Astrocyte of the hippocampus (primary cell): ENCODE measurements at places on chromosomes 5 and 9.

- DNase-seq: peak; percentile 42
These were observed 32.1 kb downstream of the EXOC3 start for GRCh38 chr5:474840-475661.

DNA sequence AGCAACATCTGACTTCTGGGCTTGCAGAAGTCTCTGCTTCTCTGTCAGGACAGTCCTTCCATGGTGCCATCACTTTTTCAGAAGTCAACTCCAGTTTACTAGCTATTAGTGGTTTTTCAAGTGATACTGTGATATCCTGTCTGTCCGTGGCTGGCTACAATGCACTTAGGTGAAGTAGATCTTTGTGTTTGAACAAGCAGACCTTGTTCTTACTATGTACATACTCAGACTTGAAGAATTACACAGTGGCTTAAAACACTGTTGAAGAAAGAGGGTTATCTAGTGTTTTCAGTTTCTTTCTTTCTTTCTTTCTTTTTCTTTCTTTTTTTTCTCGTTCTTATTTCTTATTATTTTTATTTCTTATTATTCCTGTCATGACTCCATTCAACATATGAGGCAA lies 228.7 kb downstream of the NTRK2 start:
- no peak for DNase-seq

- DNase-seq: peak; percentile 73
These were observed 16.9 kb downstream of the PTTG1 start for GRCh38 chr5:160438316-160439204.

DNA sequence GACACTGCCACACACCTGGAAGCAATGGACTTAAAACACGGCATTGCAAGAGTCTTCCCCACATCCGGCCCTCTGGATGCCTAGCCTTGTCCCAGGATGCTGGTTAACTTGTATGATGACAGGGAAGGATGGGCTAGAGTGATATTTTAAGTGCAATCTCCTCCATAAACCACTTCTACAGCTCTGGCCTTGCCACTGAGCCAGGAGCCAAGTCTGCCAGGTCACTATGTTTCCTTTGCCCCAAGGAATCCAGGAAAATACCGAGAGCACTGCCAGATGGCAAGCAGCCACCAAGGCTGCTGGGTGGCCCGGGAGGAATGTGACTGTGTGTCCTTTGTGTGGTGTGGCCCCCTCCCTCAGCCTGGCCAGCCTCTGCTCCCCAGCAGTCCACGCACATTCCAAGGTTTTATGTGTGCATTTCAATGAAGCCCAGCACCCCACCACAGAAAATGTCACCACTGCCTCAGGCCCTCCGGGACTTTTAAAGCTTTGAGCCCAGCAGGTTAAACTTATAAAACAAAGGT lies 106.0 kb downstream of the FRMD3 start:
- DNase-seq: peak; percentile 99

DNA sequence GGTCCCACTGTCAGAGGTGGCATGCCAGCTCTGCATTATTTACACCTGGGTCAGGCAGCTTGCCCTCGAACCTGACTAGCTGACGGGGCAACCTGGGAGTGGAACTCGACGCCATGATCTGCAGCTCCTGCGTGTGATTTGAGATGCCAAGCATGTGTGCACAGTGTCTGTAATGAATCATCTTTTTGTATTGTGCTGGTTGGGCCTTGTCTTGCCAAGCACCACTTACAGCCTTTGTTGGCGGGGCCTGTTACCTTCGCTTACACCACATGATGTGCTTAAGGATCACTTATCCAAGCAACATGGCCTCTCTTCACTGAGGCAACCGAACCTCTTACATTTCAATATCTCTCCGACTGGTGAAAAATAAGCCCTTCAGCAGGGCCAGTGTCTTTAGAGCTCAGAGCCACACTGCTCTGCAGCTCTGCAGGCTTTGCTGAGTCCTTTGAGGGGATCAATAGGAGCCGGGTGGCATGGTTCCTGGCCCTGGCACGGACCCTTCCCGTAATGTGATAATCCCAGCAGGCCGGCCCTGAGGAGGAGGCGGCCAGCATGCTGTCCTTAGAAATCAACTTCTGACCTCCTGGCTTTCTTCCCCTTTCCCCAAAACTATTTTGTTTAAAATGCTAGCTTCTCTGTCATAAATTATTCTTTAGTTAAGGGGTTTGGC lies 297.7 kb upstream of the CD180 start:
- no peak for DNase-seq

- no peak for DNase-seq
These were observed 153.4 kb upstream of the MPDZ start for GRCh38 chr9:13432904-13433303.

- DNase-seq: no peak
These were observed 104.9 kb downstream of the ANKRD18B start for GRCh38 chr9:33628865-33629410.

DNA sequence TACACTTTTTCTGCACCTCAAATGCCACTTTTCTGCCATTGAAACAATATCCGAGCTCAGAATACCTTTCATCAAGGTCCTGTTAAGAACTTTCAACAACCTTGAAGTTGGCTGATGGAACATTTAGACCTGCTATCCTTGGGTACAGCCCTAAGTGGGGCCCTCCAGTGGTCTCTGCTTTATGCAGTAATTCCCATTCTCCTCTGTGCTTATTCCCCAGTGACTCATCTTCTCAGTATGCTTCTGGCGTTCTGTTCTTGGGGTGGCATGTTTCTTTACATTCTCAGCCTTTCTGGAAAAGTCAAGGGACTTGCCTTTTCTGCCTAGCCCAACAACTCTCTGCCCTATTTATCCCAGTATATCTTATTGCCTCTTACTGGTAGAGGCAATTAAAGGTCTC lies 7.1 kb downstream of the ANP32B start:
- peak; percentile 74 for DNase-seq
